Stimulated activated CD8-positive, alpha-beta memory T cell treated with anti-CD3 and anti-CD28 coated beads, Interleukin-15, amount 100 ng/mL, for 4 hours (primary cell): ENCODE measurements at places on chromosomes 2 and 18.

DNA sequence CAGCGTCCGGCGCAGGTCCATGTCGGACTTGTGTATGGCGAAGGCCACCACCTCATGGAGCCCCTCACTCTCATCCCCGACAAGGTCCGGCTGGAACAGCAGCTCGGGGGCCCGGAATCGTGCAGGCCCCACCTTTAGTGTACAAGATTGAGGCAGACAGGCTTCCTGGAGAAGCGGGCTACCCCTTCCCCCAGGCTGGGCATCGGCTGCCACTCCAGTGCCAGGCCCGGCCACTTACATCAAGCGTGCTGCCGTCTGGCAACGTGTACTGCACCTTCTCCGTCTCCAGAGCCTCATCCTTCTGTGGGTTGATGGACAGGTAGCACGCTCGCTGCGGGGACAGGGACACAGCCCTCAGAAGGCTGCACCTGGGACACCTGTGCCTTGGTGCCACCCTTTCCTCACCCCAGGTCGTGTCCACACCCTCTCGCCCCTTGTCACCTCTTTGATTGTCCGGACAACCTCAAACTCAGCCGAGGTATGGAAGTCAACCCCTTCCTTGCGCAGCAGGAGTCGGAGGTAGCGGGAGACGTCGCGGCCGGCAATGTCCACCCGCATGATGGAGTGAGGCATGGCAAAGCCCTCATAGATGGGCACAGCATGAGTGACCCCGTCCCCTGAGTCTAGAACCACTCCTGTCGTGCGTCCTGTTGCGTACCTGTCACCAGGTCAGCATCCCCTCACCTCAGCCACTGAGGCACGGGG, 5.7 kb downstream of the ACTR1B start:
- no peak for DNase-seq

GRCh38 chr18:1047406-1047805, 142.7 kb downstream of the ADCYAP1 start:
- DNase-seq: no peak

- no peak for DNase-seq
Measured at GRCh38 chr2:109637749-109638570, 23.8 kb downstream of the SOWAHC start.

DNA sequence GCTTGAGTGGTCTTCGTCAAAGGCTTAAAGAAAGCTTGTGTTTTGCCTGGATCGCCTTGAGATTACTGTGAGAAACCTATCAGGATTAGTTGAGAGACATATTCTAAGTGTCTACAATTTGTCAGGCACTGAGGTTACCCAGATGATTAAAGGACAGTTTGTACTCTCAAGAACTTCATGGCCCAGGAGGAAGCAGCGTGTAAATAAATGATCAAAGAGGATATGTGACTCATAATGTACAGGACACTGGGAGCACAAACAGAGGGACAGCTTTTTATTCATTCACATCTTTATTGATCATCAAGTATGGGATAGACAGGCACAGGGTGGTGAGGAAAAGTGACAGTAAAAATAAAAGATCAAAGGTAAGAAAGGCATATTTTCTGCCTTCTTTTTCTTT, 152.6 kb upstream of the FSHR start:
- DNase-seq: no peak

DNA sequence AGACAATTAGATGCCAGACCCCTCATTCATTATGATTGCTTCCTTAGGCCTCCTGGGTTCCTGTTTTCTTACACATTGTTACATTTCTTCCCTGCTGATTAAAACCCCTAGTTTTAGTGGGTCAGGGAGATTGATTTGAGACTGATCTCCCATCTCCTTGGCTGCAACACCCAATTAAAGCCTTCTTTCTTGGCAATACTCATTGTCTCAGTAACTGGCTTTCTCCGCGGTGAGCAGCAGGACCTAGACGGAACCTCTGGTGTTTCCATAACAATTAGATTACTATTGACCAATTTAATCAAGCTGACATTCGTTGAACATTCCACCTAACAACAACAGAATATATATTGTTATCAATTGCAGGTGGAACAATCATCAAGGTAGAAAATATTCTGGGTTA, 1676.4 kb upstream of the SLC39A10 start:
- no peak for DNase-seq

DNA sequence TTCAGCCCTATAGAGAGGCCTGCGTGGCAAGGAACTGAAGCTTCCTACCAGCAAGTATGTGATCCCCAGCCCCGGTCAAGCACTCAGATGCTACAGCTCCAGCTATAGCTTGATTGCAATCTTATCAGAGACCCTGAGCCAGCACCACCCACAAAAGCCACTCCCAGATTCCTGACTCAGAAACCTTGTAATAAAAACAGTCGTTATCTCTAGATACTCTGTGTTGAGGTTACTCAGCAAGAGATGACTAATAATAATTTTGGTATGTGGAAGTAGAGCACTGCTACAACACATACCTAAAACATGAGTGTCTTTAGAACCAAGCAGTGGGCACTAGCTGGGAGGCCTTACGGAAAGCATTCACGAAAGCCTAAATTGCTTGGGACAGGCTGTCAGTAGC, 216.9 kb downstream of the UXS1 start:
- DNase-seq: peak; percentile 7

DNA sequence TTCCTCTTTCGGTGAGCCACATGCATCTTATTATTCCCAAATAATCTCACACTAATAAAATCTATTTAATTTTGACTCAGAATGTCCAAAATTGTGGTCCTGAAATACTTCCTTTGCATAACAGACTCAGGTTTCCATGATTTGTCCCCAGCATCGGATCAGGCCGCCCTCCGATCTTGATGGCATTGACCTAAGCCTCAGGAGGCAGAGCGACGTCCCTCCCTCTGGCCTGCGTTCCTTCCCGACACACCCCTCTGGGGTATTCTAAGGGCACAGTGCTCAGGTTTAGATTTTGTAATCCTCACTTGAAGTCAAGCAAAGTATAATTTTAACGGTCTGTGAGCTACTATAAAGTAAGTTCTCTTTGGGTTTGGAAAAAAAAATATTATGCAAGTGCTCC, 857.7 kb downstream of the GALR1 start:
- no peak for DNase-seq

DNA sequence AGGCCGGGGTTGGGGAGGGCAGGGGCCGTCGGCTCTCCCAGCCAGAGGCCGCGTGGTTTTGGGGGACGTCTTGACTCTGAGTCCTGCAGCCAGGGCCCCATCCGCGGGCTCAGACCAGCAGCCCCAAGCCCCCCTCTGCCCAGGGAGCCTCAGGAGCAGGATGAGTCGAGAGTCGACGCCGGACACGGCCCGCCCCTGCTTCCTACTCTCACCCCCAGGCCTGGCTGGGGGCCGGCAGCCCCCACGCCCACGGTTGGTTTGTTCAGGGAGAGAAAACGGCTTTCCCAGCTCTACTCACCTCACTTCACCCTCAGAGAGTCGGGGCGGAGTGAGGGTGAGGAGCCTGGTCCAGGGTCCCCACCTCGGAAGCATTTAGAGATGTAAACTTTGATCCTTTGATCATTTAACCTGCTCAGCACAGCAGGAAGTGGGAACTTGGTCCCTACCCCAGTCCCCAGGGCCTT, 6.9 kb downstream of the SNORC start:
- no peak for DNase-seq

DNA sequence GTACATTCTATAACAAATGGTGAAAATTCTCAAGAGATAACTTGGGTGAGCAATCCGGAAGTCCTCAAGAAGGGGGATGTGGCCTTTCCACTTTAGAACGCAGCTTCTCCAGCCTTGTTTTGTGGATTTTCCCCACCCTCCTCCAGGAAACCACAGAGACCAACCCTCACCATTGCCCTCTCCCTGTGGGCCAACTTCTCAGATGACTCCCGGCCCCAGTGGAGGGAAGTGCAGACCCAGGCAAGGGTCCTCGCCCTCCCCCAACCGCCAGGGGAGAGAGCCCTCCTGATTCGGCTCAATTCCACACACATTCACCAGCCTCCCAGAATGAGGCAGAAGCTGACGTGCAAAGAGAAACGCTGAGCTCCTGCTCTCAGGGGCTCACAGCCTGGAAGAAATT, 277.2 kb downstream of the EIPR1 start:
- no peak for DNase-seq

DNA sequence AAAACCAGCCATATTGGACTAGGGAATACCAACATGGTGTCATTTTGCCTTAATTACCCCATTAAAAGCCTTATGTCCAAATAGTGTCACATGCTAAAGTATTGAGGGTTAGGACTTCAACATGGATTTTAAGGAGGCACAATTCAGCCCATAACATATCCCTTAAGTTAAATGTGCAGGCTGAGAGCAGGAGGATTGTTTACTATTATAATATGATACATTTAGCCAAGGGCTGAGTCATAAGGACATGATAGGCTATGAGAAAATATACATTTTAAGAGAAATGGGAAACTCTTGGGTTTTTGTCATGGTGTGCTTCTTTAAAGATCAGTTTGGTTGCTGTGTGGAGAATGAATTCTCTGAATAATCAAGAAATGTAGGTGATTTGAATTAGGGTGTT, 136.8 kb downstream of the RDH14 start:
- no peak for DNase-seq

DNA sequence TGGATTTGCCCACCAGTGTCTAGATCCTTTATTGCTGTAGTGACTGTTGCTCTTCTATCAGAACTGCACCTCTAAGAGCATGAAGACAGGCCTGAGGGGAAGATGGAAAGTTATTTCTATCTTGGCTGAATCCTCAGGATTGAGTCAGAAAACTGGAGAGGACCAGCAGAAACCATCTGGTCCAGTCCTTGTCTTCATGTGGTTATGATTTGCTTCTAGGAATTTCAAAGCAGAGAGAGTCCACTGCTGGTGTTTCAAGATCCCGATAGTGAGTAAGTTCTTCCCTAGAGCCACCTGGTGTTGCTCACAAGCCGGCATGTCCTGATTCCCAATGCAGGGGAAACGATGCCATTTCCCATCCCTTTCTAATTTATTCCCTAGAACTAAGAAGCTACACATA, 84.2 kb downstream of the NCKAP5 start:
- DNase-seq: no peak

GRCh38 chr2:133674433-133675331, 106.4 kb upstream of the NCKAP5 start:
- DNase-seq: no peak

DNA sequence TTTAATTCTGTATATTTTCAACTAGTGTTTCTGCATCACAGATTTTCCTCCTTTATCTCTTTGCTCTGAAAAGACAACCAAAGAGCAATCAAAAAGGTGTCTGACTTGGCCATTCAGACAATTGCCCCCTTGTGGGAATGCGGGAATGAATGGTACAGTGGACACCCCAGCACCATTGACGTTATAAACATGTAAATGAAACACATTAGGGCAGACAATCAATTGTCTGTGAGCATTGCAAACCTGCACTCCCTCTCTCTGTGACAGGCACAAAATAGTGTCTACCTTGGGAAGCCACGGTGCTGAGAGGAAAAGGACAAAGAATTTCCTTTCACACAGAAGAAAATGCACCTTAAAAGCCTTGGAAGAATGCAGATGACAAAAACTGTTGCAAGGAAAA, 8.0 kb downstream of the ZEB2 start:
- DNase-seq: no peak

DNA sequence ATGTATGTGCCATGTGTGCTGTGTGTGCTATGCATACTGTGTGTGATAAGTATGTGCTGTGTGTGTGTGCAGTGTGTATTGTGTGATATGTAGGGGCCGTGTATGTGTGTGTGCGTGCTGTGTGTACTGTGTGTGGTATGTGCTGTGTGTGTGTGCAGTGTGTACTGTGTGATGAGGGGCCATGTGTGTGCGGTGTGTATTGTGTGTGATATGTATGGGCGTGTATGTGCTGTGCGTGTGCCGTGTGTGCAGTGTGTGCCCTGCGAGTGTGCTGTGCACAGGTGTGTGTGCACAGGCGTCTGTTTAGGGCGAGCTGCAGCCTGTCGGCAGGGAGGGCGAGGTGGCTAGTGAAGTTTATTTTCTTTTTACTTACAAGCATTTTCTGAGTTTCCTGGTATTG, 16.1 kb downstream of the SNORC start:
- DNase-seq: no peak

- no peak for DNase-seq
Measured at GRCh38 chr2:223081789-223082188, 29.8 kb downstream of the KCNE4 start.

DNA sequence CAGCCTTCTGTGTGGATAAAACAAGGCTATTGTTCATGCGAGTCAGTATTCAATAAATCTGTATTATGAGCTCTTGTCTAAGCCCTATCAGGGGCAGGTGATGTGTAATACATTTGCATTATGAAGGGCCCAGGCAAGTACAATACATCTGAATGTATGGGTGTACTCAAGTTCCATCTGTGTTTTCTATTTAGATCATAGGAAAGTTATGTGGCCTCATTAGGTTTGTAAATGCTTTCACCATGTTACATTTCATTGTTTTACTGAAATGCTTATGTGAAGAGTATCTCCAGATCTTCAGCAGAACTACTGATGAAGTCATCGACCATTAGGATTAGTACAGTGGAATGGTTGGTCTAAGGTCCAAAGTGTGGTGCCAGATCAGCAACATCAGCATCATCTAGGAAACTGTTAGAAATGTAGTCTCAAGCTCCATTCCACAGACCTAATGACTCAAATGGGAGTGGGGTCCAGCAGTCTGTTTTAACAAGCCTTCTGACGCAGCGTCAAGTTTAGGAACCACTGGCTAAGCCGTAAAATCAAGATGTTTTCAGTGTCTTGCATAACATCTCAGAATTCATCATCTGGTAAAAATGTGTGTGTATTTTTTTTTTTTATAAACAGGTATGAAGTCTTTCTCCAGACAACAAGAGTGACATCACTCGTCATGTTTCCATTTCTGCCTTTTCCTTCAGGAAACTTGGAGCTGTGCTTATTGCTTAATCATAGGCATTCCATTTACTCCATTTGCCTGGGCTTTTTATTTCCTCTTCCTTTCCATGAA, 80.5 kb downstream of the LYPD6 start:
- DNase-seq: no peak

GRCh38 chr2:170380267-170380666, 202.3 kb downstream of the MYO3B start:
- DNase-seq: no peak

DNA sequence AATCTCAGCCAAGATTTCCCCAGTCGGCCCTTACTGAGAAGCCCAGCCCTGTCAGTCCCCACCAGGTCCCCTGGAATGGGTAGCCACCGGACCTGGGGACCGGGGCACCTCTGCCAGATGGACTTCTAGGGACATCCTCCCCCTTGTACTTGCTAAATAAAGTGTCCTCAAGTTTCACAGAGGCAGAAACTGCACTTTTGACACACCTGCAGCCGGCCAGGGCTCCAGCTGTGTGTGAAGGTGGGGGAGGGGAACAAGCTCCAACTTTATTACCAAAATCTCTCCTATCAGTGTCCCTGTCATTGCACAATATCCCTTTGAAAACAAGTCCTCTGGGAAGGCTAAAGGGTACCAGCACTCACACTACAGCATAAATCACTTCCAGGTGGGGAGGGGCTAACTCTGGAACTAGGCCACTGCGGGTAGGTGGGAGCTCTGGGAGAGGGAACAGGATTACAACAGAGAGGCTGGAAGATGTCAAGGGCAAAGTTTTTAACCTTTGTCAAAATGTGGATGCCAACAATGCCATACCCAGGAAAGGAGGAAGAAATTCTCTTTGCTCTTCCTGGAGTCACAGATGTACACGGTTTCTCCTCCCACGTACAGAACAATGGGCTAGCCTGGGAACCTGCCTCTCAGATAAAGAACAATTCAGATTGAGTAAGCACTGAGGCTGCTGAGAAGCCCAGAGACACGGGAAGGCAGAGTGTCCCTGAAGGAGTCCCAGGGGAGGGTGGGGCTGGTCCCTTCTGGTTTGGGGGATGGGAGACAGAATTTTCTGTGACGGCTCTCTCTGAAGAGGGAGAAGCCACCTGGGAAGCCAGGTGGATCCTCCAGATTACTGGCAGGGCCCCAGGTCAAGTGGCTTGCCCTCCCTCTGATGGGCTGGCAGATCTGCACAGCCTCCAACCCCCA, 11.0 kb downstream of the SDC1 start:
- DNase-seq: no peak
